ENCODE measurements at places on chromosomes 5 and 9.

DNA sequence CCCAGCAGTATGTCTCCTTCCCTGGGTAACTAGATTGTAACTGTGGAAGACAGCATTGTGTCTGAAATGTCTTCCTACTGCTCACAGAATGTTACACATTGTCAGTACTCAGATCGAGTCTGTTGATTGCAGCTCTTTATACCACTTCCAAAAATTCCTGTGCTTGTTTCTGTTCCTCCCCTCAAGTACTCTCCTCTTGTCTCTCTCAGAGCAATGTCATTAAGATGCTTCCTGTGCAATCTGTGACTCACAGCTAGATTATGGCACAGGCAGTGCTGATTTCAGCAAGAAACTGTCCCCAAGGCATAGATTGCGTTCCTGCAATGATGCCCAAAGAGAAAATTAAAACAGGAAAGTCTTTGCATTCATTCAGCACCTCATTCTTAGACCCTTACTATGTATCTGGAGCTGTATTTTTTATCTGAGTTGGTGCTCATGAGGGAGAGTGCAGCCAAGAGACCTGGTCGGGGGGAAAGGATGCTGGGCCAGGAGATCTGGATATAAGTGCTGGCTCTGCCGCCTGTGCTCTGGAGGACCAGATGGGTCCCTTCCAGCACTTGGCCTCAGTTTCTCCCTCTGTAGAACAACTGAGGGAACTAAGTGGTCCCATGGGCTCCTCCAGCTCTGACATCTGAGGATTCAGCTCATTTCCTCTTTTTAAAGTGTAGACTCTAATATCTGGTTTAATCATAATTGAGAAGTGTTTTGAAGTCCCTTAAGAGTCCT, 40.8 kb upstream of the GNPDA1 start:
- no peak for DNase-seq

- DNase-seq, result no peak
Observed at GRCh38 chr5:149948993-149949392, 4.4 kb upstream of the PDE6A start.

- no peak for DNase-seq
Observed at GRCh38 chr5:159906943-159907342, 9.3 kb upstream of the ADRA1B start.

GRCh38 chr9:128946571-128947276, 679 bp downstream of the DOLK start:
- no peak for DNase-seq

- no peak for DNase-seq
Observed at GRCh38 chr9:75039009-75039408, 10.9 kb upstream of the CARNMT1 start.

- no peak for DNase-seq
Observed at GRCh38 chr5:122150215-122150614, 20.9 kb downstream of the ZNF474 start.

- DNase-seq, result no peak
Observed at GRCh38 chr5:144832416-144832815, 661.7 kb downstream of the KCTD16 start.

- no peak for DNase-seq
Observed at GRCh38 chr5:94432499-94432898, 185.9 kb downstream of the KIAA0825 start.

GRCh38 chr9:130433168-130433946, 11.4 kb upstream of the ASS1 start:
- peak; percentile 26 for DNase-seq

DNA sequence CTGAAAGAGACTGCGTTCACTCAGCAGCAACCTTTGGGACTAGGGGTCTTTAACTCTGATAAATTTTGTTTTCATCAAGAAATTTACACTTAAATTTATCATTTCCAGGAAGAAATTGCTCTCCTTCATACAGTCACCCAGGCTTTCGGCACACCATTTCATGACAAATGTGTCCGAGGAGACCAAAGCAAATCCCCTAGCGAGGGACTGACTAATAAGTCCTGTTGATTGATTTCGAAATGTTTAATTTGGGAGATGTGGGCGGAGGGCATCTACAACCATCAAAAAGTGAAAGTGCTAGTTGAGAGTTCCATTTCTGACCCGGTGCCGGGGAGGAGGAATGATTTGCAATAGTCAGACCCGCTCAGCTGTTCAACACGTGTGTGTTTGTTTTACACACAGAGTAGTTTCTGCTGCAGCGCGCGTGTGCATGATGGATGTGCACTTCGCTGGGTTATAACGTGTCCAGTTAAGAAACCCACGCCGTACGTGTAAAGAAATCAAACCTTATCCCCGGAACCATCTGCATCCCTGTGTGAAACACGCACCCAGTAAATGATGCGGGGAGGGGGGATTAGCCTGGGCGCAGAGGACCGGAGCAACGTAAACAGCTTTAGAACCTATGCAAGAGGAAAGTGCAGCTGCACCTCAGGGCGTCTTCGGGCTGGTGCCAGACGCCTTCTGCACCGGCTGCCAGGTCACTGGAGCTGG, 845 bp upstream of the NR4A3 start:
- peak; percentile 57 for DNase-seq

- no peak for DNase-seq
Observed at GRCh38 chr5:129500101-129500500, 40.0 kb downstream of the ADAMTS19 start.

DNA sequence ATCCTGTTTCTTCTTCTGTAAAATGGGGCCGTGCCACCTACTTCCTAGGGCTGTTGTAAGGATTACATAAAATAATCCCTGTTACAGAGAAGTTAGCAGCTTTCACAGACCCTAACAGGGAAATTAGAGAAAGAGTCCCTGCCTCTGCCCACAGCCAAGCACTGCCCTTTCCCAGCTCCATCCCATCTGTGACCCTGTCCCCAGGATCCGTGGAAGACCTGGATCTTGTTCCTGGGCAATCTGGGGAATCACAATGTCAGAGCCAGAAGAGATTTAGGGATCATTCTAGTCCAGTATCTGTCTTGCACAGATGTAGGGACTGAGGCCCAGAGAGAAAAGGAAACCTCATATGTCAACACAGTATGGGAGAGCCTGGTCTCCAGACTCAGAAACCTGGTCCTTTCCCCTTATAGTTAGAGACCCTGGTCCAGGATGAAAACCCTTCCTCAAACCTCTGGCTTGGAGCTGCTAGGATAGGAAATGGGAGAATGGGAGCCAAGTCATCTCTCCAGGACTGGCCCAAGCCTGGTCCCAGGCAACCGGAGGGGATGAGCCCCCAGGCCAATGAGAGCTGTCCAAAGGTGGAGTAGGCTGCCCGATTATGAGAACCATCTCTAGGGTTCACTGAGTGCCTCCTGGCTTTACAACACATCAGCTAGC, 12.5 kb downstream of the LHX6 start:
- DNase-seq, result no peak

DNA sequence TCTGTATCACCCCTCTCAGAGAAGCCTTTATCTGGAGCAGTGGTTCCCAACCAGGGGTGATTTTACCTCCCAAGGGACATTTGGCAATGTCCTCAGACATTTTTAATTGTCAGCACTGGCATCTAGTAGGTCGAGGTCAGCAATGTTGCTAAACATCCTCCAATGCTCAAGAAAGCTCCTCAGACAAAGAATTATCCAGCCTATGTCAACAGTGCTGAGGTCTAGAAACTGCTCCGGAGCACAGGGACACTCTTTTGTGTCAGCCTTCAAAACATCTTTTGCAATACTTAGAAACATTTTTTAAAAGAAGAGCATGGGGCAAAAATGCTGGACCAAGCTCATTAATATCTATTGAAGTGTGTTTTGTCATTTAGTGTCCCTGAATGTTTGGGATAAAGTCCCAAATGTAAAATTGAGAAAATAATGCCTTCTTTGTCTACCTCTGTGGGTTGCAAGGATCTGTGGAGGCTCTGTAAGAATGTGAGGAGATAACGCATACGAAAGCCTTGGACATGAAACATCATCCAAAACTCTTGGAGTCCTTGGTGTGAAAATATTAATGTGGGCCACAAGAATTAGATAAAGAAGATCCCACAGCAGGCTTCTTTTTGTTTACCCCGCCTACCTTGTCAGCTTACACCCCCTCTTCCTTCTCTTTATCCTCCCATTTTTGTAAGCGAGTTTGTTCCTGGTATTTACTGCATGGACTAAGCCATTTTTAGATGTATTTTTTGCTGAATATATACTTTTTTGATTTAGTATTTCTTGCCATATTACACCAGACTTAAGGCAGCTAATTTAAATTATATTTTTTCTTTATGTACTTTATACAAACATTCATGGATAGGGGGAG, 193.5 kb downstream of the CD180 start:
- no peak for DNase-seq

DNA sequence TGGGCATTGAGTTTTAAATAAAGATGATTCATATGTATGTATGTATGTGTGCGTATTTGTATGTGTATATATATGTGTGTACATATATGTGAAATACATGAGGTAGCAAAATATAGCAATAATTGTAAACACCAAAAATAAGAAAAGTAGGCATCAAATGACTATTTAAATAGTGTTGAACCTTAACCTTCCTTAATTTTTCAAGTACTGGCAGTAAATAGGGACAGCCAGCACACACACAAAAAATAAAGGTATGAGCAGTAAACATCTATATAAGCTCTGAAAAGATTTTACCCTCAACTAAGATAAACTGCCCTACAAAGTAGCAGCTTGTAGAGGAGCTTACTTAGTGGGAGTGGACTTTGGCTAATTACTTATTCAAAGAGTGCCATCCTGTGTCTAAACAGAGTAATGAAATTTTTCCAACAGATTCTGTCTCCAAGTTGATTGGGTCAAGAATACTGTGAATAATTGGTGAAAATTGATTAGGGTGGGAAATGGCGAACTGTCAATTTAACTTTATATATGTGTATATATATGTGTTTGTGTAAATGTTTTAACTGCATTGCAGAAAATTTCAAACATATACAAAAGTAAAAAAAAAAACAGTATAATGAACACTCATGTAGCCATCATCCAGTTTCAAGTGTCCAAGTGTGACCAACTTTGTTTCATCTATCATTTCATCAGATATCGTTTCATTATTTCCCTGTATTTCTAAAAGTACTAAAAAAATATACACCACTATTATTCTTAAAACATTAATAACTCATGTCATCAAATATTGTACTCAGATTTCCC, 2.0 kb upstream of the ADAMTS6 start:
- DNase-seq, result peak; percentile 75

- no peak for DNase-seq
Observed at GRCh38 chr5:143635146-143635752, 176.7 kb upstream of the HMHB1 start.

- DNase-seq, result no peak
Observed at GRCh38 chr5:137705106-137705505, 30.8 kb downstream of the KLHL3 start.

DNA sequence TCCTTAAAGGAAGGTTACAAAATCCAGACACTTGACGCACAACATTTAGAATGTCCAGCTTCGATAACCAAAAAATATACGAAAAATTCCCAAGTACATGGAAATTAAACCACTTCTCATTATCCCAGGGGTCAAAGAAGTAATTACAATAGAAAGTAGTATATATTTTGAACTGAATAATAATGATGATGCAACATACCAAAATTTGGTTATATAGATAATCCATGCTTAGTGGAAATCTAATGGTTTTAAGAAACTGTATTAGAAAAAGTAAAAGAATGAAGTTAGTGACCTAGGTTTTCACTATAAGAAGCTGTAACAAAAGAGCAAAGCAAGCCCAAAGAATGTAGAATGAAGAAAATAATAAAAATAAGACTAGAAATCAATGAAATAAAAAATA, 204.0 kb upstream of the PUM3 start:
- DNase-seq, result no peak

DNA sequence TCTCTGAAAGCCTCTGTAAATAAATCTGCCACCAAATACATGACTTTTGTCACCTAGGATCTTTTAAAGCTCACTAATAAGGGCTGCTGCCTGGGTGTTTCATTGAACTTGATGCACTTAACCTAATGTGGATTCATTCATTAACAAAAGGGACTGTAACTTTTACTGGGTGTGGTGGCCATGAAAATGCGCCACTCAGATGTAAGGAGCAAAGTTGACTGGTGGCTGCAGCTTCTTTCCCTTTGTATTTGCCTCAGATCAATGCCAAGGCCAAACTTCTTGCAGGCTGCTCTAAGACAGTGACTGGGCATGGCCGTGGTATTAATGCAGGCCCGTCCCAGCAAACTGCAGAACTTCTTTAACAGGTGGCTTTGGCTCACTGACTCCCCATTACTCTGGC, 22.9 kb downstream of the FAM240B start:
- no peak for DNase-seq

GRCh38 chr5:73229271-73229670, 56.3 kb downstream of the TMEM174 start:
- DNase-seq, result no peak

GRCh38 chr5:39678534-39678933, 253.8 kb upstream of the DAB2 start:
- no peak for DNase-seq

DNA sequence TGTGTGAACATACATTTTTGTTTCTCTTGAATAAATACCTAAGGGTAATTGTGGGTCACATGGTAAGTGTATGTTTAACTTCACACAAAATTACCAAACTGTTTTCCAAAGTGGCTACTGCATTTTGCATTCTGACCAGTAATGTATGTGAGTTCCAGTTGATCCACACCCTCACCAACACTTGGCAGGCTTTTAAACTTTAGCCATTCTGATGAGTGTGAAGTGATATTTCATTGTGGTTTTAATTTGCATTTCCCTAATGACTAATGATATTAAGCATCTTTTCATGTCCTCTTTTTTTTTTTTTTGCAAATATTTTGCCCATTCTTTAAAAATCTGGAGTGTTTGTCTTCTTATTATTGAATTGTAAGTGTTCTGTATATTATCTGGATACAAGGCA, 53.5 kb upstream of the MAST4 start:
- no peak for DNase-seq

DNA sequence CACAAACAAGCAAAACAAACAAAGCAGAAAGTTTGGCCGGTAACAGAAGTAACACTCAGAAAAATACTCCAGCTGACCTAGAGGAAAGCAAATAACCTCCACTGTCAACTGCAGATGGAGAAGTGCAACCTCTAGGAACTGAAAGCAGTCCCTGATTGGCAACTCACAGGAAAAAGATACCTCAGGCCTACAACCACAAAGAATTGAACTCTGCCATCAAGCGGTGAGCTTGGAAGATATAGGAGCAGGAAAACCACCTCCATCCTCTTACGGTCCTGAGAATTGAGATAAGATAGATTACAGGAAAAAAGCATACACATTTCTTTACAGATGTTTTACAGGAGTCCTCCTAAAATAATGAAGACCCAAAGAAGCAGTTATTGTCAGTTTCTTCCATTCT, 184.5 kb downstream of the PDZD2 start:
- no peak for DNase-seq

GRCh38 chr5:9020996-9021395, 524.9 kb downstream of the SEMA5A start:
- DNase-seq, result no peak

- no peak for DNase-seq
Observed at GRCh38 chr9:93652604-93653592, 76.5 kb downstream of the PHF2 start.

DNA sequence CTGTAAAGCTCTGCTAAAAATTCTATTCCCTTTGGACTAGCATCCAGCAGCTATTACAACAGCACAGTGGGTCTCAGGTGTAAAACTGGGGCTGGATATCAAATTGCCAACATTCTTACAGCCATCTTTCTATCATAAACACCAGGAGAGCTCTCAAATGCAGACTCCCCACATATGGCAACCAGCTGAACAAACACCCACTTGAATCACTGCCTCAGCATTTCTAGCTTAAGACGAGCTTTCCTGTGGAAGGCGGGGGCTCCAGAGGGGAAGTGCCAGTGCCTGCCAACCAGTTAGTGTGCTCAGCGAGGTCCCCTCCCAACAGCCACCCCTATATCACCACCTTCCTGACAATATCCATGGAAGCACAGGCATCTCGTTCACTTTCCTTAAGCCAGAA, 62.2 kb downstream of the IPPK start:
- peak; percentile 35 for DNase-seq

GRCh38 chr5:74303578-74303977, 336.9 kb downstream of the ENC1 start:
- no peak for DNase-seq

Measured in NCI-H748 treated with DMSO at 0.1 percent for 48 hours (cell line).